ENCODE measurements at places on chromosomes 1 and 21.

DNA sequence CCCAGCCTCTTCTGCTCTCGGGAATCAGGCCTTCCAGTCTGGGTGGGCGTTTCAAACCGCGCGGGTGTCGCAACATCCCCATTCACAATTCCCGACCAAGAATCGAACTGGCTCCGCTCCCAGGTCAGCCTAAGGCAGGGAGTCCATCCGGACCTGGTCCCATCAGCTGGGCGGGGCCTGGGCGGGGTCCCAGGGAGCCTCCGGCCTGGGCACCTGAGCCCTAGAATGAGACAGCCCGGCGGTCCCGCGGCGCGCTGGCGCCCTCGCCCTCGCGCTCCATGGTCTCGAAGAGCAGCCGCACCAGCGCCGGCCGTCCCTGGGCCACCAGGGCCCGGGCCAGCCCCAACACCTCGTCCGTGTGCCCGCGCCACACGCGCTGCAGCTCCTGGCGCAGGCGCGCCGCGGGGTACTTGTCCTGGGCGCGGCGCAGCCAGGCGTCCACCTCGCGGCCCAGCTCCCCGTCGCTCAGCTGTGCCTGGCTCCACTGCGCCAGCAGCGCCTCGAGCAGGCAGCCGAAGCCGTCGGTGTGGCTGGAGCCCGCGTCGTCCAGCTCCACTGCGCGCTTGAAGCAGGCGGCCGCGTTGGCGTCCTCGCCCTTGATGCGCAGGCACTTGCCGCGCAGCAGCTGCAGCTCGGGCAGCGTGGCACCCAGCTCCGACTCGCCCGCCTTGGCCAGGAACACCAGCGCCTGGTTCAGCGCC, 16.9 kb upstream of the PARS2 start:
- DNase-seq: no peak

- no peak for DNase-seq
These were observed 40.6 kb downstream of the ST6GALNAC3 start for GRCh38 chr1:76115171-76115570.

DNA sequence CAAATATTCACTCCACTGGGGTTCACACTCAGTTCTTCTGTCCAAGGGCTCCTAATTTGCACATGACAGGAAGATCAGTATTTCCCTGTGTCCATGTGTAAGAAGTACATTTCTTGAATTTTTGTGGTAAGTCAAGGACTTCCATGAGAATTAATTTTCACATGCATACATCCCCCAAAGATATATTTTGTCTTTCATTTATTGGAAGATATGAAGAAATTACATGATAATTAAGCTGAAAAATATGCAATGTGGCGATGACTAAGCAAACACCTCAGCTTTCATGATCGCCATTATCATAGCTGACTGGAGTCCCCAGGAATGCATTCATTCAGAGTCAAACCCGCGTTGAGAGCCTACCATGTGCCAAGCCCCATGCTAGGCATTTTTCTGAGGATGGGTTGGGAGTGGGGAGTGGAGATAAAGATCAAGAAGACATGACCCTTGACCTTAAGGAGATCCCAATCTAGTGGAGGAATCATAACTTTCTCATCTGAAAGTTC, 104.6 kb upstream of the F3 start:
- DNase-seq: no peak

DNA sequence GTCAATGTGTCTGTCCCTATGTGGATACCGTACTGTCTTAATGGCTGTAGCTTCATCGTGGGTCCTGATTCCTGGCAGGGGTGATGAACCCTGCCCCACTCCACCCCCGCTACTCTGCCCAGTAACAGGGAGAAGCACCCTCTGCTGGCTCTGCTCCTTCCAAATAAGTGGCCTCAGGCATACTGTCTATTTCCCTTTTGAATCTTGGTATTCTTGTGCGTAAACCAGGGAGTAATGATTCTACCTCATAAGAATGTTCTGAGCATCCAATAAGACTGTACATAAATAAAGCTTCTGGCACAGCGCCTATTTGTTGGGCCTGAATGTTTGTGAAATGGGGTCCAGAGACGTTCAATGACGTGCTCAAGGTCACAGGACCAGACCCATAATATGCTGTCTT, 35.2 kb upstream of the CTPS1 start:
- no peak for DNase-seq

DNA sequence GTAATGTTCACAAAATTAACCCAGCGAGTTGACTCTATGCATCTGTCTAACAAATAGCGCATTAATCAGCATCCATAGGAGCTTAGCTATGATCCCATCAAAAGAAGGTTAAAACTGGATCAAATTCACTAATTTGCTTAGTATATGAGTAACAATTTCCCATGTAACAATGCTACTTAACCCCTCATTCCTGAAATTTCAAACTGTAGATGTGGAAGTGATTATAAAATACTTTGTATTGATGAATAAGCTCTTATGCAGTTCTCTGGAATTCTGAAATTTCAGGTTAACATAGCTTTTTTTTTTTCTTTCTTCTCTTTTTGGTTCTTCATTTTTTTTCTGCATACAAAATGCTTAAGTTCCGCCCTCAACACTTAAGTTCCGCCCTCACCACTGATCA, 1272.7 kb downstream of the KCNT2 start:
- DNase-seq: no peak

DNA sequence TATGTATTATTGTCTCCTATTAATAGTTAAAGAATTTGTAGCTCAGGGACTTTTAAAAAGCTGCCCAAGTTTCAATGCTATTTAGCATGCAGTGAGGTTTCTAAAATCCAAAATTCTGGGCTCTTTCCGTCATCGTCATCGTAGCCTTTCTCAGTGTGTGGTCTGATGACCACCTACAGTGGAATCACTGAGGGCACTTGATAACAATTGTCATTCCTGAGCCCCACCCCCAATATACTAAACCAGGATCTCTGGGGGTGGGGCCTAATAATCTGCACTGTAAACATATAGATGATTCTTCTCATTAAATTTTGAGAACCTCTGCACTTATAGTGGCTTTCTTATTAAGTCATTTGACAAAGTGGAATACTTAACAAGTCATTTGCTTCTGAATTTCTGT, 674.8 kb downstream of the PLPP3 start:
- no peak for DNase-seq

GRCh38 chr1:175287377-175287776, 94.8 kb upstream of the KIAA0040 start:
- peak; percentile 15 for DNase-seq

DNA sequence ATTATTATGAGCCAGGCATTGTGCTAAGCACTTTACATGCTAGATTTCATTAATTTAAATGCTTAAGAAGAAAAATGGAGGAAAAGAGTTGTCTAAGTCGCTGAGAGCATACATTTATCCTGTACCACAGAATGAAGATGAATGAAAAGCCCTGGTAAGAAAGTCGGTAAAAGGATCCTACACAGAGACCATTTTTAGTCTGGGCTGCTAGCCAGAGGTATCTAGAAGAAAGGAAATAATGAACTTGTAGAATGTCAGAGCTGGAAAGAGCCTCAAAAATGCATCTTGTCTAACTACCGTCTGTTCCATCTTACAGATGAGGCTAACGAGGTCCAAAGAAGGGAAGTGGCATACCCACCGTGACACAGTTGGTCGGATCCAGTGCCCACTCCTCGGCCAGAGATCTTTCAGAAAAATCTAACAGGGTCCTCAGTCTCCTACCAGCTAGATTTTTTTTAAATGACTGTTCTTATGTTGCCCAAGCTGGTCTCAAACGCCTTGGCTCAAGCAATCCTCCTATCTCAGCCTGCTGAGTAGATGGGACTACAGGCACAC, 12.2 kb upstream of the TNR start:
- DNase-seq: no peak

- no peak for DNase-seq
These were observed 26.6 kb upstream of the SOX13 start for GRCh38 chr1:204046346-204046745.

DNA sequence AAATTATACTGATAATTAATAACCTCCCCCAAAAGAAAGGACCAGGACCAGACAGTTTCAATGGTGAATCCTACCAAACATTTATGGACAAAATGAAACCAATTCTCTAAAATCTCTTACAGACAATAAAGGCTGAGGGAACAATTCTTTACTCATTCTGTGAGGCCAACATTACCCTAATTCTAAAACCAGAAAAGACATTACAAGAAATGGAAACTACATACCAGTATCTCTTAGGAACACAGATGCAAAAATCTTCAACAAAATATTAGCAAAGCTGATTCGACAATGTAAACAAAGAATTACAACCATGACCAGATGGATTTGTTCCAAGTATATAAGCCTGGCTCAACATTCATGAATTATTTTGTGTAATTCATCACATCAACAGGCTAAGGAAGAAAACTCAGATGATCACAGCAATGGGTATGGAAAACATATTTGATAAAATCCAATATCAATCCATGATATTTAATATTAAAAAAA, 8.6 kb downstream of the TMED5 start:
- no peak for DNase-seq

- no peak for DNase-seq
These were observed 66.5 kb downstream of the UBE2T start for GRCh38 chr1:202275061-202275770.

- no peak for DNase-seq
These were observed 46.1 kb downstream of the ACKR1 start for GRCh38 chr1:159250638-159251216.

DNA sequence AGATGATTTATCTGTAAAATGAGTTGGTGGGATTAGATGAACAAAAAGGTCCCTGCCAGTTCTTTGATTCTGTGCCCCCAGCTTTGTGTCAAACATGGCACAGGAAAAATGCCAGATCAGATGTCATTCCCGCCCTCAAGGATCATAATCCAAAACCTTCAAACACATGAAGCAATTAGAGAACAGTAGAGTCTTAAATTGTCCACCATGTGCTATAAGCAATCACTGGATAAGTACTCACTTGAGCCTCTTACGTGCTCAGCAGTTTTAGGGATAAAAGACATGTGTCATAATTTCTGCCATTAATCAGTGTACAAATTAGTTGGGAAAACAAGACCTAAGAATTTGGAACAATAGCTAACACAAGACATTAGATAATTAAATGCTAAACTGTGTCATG, 15.4 kb upstream of the KIAA0040 start:
- DNase-seq: no peak

DNA sequence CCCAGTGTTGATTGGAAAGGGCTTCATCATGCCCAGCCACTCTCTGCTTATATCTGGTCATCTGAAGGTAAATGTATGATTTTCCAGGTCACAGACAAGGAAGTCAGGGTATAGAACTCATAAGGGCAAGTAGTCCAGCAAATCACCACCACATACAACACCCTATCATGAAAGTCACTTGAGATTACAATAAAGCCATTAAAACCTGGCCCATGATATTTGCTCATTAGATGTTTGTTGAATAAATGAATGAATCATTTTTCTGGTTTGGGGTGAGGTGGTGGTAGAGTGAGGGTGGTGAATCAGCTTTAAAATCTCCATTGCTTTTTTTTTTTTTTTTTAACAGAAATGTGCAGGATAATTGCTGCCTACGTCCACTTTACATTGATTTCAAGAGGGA, 91.9 kb downstream of the TGFB2 start:
- no peak for DNase-seq

GRCh38 chr1:59857679-59858354, 43.1 kb downstream of the HOOK1 start:
- DNase-seq: no peak

DNA sequence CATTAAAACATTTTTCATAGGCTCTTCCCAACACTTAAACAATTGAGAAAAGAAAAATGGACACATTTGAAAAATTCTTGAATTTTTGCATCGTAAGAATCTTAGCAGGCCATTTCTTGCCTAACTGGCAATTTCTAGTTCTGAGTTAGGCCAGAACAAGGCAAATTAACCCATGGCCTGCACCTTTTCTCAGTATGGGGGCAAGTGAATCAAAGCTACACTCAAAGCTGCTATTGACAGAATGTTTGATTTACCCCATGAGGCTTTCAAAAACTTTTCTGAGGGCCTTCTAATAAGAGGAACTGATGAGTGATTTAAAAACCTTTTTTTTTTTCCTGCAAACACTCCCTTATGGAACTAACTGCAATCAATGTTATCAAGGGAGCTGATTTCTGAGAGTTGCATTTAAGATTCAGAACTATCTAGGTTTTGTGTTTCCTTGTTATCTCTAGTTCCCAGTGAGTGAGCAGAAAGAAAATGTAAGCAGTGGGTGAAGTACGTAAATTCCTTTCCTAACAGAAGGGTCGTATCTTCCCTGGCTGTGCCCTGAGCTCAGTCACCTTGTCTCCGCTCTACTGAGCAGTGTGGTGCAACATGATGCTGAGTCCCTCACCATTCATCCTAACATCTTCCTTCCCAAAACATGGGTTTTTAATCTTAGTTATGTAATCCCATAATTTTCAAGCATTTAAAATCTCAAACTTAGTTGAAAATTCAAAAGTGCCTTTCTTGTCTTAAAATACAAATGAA, 353.7 kb downstream of the DPYD start:
- no peak for DNase-seq

DNA sequence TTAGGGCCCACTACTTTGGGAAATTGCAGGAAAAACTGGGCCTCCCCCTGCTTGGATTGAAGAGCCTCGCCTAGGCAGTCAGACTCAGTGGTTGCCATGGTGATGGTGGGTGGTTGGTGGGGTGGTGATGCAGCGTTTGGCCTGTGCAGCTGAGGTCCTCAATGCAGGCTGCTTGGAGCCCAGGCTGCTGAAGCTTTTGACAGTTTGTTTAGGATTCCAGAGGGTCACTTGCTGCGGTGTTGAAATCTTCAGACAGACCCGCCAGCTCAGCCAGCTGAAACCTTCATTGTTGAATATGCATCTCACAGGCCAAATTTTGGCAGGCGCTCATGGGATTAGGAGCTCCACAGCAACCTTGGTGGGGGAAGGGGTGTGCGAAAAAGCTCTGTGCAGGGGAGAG, 67.9 kb downstream of the CACNA1E start:
- no peak for DNase-seq

DNA sequence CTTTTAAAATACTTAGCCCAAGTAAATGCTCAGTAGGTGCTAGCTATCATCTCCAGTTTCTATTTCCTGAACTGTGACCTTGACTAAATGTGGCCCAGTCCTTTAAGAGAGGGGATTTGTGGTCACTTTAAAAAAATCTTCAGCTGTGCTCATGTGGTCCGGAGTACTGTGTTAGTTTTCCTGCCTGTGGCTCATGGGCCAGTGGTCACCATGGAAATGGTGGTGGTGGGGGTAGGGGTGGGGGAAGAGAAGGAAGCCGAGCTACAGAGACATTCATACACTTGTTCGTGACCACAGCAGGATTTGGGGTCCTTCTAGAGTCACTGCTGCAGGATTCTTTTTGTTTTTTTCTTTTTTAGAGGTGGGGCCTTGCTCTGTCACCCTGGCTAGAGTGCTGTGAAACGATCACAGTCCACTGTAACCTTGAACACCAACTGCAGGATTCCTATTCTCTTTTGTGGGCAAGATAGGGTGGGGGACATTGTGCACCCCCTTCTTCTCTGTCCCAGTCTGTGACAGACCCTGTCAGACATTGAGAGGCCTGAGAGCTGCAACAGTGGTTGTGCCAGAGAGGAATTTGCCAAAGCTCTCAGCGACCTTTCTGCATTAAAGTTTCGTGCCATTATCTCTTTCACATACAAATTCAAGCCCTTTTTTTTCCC, 25.8 kb downstream of the KIF26B start:
- no peak for DNase-seq

All from activated T-cell treated with anti-CD3 and anti-CD28 coated beads, Interleukin-2, amount 50 U/mL, for 48 hours (primary cell).